Stimulated activated CD4-positive, alpha-beta T cell treated with anti-CD3 and anti-CD28 coated beads, Interleukin-2, amount 100 ng/mL, for 48 hours (primary cell): ENCODE measurements at places on chromosomes 13 and 19.

DNA sequence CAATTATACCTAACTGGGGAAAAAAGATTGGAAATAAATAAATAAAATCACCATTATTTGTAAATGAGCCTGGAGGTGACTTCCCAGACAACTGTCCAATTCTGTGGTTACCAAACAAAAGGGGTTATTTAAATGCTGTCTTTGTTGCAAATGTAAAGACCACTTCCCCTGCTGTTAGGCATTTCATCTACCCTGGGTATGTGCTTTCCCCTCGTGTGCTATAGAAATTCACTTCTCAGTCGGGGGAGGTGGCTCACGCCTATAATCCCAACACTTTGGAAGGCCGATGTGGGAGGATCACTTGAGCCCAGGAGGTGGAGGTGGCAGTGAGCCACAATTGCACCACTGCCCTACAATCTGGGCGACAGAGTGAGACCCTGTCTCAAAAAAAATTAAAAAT lies 101.9 kb upstream of the AKAP11 start:
- DNase-seq = no peak

DNA sequence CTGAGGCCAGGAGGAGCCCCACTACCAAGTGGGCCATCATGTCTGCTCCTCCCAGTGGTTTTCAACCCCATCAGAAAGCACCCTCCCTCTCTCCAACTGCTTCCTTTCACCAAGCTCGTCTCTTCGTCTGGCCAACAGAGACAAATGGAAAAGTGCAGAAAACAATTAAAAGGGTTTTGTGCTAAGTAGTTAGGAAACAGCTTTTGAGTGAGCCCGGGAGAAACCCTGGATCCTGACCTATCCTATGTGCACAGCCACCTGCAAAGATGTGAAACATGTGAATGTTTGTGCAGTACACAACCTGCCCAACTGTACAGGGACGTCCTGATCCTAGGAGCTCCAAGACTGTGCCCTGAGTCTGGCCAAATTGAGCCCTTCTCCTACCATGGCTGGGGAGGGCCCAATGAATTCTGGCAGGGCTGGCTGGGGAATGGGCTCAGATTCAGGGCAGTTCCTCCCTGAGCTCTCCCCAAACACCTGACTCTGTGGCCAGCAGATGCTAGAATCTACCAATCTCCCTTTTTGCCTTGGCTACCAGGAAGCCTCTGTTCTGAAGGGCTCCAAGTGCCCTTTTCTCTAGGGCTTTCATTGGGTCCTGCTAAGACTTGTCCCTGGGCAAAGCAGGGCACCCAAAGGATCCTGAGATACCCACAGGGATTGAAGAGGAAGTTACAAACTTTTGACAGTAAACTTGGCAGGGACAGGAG lies 7.9 kb downstream of the TLE5 start:
- DNase-seq = no peak

- DNase-seq = no peak
Observed at GRCh38 chr13:46479283-46479682, 73.7 kb upstream of the LRCH1 start.

DNA sequence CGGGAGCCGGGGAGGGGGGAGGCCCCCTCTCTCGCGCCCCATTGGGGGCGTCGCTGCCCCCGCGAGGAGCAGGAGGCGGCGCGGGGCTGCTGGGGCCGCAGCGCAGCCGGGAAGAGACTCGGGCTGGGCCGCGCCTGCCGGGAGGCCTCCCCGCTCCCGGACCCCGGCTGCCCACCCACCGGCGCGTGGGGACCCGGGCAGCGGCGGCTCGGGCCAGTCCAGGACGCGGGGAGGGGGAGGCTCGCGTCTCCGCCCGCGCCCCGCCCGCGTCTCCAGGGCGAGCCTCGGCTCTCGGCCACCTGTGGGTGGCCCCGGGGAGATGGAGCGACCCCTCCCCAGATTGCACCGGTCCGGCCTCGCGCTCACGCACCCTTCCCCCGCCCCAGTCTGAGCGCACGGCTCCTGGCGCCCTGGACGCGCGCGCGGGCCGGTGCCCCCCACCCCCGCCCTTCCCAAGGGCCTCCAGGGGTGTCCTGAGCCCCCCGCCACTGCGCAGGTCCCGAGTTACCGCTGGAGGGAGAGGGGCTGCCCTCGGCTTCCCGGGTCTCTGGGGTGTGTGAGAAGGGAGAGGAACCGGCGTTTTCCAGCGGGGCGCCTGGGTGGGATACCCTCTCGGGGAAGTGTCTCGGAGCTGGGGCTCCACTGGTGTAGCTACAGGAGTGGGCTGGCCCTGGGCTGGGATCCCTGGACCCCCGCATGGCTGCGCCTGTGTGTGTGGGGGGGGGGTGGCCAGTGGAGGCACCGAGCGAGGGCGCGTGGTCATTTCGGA lies 645 bp downstream of the PALM start:
- DNase-seq = no peak

DNA sequence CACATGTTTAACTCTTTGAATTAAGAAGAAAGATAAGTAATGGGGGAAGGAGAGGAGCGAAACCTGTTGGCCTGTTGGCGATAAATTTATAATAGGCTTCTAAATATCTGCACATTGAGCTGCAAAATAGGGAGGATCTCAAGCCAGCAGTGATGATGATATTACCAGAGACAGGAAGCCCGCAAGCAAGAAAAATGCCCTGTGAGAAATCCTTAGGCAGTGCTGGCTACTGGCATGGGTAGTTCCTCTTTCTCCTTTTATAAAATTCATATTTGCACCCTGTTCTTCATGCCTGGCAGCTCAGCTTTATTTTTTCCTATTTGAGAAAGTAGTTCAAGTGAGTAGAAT lies 858 bp upstream of the USP12 start:
- DNase-seq = no peak

DNA sequence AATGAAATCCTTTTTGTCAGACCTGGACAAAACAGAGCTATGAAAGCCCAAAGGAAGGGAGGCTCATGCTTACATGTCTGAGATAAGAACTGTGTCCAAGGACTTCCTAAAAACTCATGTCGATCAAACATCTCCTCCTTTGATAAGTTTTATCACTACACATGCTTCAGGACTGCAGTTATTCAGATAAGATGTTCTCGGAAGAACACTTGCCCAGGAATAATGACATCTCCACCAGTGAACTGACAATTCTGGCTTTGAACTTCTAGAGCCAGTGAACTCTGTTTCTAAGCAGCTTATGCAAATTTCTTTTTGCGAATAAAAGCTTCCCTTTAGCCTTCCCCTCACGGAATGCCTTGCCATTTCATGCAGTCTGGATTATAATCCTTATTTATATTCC lies 561.6 kb downstream of the TBC1D4 start:
- no peak for DNase-seq

DNA sequence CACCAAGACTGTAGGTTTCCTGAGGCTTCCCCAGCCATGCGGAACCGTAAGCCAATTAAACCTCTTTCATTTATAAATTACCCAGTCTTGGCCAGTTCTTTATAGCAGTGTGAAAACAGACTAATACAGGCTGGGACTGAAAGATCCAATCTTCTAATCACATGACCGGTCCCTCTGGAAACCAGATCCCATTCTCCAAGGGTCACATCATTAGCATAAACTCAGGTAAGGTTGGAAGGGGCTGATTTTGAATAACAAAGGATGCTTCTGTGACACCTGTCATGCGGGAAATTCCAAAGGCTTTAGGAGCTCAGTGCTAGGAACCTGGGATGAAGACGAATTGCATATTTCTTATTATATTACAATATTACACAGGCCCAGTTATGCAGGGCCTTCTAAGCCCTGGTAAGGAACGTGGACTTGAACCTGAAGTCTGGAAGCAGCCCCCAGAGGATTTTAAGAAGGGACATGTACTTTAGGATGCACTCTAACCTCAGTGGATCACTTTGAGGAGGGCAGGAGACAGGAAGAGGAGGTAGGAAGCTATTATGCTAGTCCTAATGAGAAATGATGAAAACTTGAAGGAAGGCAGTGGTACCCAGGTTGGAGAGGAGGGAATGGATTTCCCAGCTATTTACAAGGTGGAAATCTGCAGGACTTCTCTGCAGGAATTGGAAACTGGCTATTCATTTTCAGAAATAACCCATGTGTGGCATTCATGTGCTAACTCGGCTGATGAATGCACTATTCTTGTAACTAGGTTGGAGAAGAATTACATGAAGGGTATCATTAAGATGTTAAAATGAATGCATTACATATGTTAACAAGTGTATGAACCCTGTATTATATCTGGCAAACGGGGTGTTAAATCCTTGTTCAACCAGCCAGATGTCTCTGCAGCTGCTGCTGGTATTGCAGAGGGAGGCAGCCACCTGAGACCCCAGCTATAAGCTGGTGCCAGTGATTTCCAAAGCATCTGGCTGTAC lies 19.3 kb downstream of the TNFSF11 start:
- no peak for DNase-seq

GRCh38 chr13:40232311-40233040 lies 434.0 kb downstream of the FOXO1 start:
- DNase-seq = no peak

- no peak for DNase-seq
Observed at GRCh38 chr19:35860818-35861639, 4.3 kb downstream of the KIRREL2 start.

GRCh38 chr19:46218160-46218559 lies 11.4 kb upstream of the IGFL1 start:
- DNase-seq = peak; percentile 39

- no peak for DNase-seq
Observed at GRCh38 chr19:17305216-17305516, 506 bp upstream of the MRPL34 start.

- no peak for DNase-seq
Observed at GRCh38 chr13:31699650-31700049, 39.7 kb upstream of the RXFP2 start.

- no peak for DNase-seq
Observed at GRCh38 chr13:103078158-103078557, 11.9 kb upstream of the SLC10A2 start.

DNA sequence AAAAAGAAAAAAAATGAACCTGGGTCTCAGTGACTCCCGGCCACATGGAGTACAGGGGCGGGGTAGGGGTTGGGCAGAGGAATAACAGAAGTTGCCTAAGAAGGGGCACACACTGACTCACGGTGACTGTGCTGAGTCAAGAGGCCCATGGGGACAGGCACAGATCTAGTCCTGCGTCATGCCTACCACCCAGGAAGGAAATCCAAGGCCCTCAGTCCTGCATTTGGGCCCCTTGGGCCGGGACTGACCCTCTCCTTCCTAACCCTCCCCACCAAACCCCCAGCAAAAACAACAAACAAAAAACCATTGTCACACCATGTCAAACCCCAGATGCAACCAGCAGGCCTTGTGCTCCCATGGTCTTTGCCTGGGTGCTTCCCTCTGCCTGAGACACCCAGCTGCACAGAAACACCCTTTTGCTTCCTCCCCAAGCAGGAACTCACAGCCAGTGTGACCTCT lies 9.6 kb upstream of the NOTCH3 start:
- DNase-seq = no peak

DNA sequence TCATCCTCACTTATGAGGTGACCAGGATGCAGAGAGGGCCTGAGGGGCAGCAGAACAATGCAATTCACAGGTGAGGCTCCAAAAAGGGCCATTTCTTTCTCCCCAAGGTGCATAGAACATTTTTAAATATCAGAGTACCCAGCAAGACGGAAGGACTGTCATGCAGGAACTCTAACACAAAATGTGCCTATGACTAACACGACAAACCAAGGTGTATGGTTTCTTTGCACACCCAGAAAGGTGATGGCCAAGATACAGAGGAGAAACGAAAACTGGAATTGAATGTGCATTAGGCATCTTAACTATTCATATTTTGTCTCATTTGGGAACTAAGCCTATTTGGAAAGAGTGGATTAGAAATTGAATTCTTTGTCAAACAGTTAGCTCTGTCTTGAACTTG lies 29.9 kb downstream of the SHISA2 start:
- DNase-seq = no peak

GRCh38 chr13:101289764-101290163 lies 126.5 kb downstream of the NALCN start:
- no peak for DNase-seq

DNA sequence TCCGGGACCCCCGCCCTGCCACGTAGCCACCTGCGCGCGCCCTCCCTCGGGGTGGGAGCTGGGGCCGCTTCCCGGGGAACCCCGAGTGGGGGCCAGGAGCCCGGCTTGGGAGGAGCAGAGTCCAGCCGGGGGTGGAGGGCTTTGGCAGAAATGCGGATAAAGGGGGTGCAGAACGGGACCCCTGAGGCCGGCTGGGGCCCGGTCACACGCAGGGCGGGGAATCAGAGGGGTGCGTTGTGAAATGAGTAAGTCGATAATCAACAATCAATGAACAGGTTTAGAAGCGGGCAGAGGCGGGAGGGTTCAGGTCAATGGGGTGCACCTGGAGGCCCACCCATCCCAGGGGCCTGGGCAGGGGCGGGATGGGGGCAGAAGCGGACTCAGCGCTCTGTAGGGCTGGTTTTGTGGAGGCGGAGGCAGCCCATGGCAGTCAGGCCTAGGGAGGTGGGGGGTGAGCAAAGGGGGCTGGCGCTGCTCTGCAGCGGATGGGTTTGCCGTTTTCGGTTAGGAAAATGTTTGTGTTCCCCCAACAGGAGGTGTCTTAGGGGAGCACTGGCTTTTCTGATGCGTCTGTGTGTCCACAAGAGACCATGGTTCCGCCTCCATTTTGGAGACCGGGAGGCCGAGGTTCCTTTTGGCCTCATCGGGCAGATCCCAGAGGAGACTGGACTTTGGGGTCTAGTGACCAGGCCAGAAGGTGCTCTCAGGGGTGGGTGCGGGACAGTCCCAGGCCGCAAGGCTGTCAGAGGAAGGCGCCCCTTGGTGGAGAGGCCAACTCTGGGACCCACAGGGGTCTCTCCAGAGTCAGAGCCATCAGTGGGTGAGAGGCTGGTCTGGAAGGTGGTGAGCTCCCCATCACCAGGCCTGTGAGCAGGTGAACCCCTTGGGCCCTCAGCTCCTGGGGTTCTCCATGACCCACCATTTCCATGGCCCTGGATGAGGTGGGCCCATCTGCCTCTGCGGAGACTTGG lies 683 bp upstream of the DIRAS1 start:
- DNase-seq = no peak

GRCh38 chr19:3387645-3388589 lies 21.5 kb downstream of the NFIC start:
- DNase-seq = no peak
